ENCODE measurements at places on chromosomes 7 and 10.

GRCh38 chr7:16846601-16847165 is 35.1 kb downstream of the AGR3 start:
- DNase-seq, result no peak

- no peak for DNase-seq
Measured at GRCh38 chr10:774661-775244, 85.3 kb upstream of the DIP2C start.

DNA sequence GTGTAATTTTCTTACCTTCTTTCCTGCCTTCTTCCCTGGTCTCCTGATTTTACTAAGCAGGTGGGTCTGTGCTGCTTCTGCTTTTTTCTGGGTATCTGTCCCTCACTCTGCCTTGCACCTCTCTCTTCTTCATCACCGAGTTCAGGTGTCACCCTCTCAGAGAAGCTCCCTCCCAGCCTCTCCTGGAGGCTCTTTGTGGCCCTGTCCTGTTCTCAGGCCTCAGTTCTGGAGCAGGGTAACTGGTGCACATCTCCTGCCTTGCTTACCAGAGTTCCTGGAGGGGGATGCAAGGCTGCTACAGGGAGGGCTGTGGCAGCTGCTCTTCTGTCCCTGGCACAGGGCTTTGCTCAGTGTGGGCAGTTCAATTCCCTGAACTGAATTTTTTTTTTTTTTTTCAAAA is 66.1 kb downstream of the RBM33 start:
- DNase-seq, result no peak

- no peak for DNase-seq
Measured at GRCh38 chr10:26441491-26442214, 3.5 kb downstream of the APBB1IP start.

GRCh38 chr7:73683788-73684693 is 644 bp downstream of the BUD23 start:
- DNase-seq, result no peak

- no peak for DNase-seq
Measured at GRCh38 chr7:68009716-68010115, 1013.1 kb downstream of the TYW1 start.

DNA sequence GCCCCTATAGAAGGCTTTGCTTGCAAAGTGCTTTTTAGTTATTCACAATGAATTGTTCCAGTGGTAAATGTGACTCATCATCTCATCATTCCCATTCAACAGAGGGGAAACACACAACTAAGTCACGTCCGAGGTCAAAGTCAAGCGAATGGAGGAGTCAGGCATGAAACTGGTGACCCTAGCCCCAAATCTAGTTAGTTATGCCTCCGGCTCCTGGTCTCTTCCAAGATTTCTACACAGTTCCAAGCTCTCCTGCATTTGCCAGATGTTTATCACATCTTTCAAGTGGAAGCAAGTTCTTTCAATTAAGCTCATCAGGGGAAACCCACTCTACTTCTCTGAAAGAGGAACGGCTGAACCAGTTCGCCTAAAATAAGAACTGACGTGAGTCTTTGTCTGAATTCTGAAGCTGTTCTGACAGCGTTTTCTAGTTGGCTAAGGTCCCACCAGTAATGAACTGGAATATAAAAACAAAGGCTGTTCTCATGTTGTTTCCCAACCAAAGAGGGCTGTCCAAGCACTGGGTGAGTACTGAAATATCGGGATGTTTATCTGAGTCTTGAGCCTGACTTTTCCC is 140.9 kb upstream of the NRBF2 start:
- DNase-seq, result no peak

DNA sequence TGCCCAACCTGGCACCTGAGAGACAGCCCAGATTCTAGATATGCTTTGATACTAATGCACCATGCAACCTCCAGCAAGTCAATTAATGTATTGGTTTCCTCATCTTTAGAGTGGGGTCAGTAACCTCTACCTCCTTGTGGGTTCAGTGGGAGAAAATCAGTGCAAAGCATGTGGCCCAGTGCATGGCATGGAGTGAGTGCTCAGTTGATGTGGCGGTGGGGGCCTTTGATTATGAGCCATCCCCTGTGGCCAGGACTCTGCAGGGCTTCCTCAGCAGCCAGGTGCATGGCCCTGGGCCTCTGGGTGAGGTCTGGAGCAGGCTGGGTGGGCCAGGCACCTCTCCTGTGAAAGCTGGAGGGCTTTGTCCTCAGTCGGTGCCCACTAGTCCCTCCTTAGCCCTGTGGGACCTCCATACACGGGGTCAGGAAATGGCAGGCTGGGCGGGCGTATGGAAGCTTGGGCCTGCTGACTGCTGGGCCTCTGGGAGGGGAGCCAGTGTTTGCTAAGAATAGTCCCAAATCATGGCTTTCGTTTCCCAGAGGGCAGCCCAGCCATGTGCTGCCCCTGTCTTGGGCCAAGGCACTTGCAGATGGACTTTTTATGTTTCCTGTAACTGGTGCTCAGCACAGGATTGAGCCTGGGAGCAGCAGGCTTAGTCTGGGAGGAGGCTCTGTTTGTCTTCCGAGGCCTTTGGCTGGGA is 3.4 kb downstream of the PALD1 start:
- no peak for DNase-seq

GRCh38 chr10:14185316-14186045 is 145.2 kb downstream of the FRMD4A start:
- no peak for DNase-seq

- DNase-seq, result no peak
Measured at GRCh38 chr10:58856508-58857240, 319.8 kb upstream of the PHYHIPL start.

- DNase-seq, result no peak
Measured at GRCh38 chr7:100538348-100538653, 702 bp upstream of the AGFG2 start.

DNA sequence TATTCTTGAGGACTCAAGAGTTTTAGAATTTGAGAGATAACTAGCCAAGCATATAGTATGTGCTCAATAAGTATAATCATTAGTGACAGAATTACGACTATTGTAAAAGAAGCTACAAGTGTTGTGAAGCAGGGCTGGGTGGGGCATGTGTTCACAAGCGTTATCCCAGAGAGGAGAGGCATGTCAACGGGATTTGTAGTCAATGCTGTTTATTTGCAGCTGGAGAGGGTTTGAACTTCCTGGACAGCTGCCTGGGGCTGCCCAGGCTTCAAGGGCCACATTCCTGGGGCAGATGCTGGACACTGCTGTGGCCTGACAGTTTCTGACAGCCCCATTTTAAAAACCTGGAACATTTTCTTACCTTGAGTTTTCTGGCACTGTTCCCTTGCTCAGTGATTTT is 36.9 kb upstream of the CDHR3 start:
- DNase-seq, result no peak

- DNase-seq, result no peak
Measured at GRCh38 chr7:6182993-6183392, 89.4 kb downstream of the CYTH3 start.

DNA sequence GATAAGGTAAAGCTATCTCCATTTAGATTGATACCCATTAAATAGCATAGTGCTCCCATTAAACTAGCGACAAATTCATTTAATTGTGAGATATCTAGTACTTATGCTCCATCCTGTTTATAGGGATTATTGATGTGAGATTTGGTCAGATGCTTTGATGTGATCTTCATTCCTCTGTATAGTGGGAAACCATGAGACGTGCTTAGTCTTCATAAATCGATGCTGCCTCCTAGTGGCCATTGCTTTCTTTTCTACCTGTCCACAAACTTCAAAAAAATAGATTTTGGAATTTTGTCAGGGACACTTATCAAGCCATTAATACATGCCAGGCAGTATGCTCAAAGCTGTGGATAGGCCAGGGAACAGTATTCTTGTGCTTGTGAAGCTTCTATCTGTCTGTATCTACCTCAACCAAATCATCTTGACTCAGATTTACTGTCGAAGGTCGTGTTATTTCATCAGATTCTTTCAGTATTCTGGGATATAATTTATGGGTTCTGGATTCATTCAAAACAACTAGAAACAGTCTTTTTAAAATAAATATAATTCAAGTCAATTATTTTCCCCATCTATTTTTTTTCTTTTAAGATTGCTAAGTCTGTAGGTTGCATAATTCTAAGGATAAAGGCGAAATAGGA is 12.0 kb downstream of the LSM8 start:
- DNase-seq, result no peak

GRCh38 chr7:12423997-12424745 is 20.5 kb upstream of the VWDE start:
- DNase-seq, result no peak

GRCh38 chr7:45573204-45573603 is 964 bp upstream of the ADCY1 start:
- DNase-seq, result no peak

- DNase-seq, result no peak
Measured at GRCh38 chr7:81819861-81820260, 50.0 kb upstream of the HGF start.

DNA sequence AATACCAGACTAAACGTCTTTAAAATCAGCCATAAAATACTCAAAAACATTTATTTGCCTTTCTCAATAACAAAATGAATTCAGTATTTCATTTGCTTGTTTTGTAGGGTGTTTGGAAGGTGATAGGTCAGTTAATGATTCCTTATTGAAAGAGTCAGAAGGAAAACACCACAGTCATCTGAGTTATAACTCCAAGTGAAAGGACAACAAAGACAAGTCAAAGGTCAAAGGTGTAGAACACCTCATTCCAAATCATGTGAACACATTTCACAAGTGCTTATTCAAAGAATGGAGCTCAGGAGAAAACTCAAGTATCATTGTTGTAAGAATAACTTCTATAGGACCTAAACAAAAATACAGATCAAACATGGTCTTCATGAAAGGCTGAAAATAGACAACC is 318.6 kb upstream of the PHF14 start:
- DNase-seq, result no peak

DNA sequence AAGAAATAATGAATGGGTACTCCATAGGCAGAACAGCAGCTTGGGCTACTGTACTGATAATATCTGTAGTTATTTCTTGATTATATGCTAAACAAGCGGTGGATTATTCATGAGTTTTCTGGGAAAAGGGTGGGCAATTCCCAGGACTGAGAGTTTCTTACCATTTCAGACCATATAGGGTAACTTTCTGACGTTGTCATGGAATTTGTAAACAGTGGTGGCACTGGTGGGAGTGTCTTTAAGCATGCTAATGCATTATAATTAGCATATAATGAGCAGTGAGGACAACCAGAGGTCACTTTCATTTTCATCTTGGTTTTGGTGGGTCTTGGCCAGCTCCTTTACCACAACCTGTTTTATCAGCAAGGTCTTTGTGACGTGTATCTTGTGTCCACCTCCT is 399.7 kb downstream of the CDC14C start:
- no peak for DNase-seq

GRCh38 chr7:28512668-28513440 is 100.5 kb downstream of the CREB5 start:
- no peak for DNase-seq

- no peak for DNase-seq
Measured at GRCh38 chr7:20834656-20835055, 48.0 kb upstream of the SP8 start.

GRCh38 chr7:100081535-100082102 is at the start of gene ZNF3:
TSS of gene ZNF3 (minus strand) at chr7:100081723. CDS start at chr7:100077357, 4,366 bp downstream.
- DNase-seq, result peak; percentile 97

GRCh38 chr7:98130959-98131358 is 24.3 kb downstream of the LMTK2 start:
- DNase-seq, result no peak

- no peak for DNase-seq
Measured at GRCh38 chr10:125768219-125768855, 7.3 kb downstream of the MMP21 start.

DNA sequence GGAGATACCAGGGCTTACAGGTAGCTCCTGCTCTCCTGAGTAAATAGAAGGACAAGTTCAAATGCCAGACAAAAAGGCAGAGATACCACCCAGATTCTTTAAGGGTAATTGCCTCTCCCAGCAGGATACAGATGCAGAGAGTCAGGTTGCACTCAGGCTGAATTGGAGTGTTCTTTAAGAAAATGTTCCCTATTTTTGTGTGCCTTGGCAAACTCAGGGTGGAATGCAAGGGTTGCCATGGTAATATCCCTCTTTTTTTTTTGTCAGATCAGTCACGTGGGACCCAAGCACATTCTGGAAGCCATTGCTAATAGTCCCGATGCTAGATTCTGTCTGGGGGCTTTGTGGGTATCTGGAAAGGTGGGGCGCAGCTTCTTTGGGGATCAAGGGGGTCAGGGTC is 628.0 kb downstream of the CALN1 start:
- no peak for DNase-seq

DNA sequence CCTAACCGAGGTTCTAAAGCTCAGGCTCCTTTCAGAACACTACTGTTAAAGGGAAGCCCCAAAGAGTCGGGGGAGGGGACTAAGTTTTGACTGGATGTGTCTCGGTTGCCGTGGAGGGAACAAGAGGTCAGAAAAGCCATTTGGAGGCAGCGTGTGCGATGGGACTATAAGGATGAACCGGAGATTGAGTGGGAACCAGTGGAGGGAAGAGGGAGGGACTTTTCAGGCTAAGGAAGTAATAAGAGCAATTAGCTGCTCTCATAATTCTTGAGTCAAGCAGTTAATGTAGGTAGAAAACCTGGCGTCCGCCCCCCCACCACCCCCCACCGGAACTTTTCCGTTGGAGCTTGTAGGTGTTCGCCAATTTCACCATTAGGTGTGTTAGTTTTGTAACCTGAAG is 491 bp upstream of the AKAP9 start:
- no peak for DNase-seq

DNA sequence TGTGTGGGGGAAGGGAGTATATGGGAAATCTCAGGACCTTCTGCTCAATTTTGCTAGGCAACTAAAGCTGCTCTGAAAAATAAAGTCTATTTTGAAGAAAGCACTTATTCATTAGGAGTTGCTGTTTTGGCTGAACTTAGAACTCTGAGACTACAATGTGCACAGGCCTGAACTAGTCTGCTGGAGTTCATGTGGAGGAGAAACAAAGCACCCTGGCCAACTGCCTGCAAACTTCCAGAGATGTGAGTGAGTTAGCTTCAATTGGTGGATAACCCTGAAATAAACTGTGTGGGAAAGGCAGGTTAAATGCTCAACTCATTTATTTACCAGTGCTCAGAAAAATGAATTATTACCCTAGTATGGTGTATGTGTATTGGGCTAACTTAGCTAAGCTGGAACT is 17.3 kb upstream of the FAM241B start:
- DNase-seq, result no peak

- DNase-seq, result no peak
Measured at GRCh38 chr10:102452672-102453340, 1.5 kb upstream of the C10orf95 start.

DNA sequence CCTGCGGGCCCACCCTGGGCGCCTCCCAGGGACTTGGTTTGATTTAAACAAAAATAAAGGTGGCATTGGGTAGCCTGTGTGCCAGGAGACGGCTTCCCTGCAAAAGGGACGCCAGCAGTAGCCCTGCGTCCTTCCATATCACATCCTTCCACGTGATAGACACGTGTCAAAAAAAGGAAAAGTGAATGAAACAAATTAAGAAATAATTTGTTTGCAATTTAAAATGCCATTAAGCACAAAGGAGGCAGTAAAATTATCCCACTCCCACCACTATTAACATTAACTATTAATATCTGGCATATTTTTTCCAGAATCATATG is 7.6 kb downstream of the TACR2 start:
- no peak for DNase-seq

Measured in stimulated activated CD8-positive, alpha-beta memory T cell treated with anti-CD3 and anti-CD28 coated beads, Interleukin-12 subunit alpha, Interleukin-12 subunit beta, amount 100 ng/mL, for 4 hours (primary cell).